ENCODE measurements at places on chromosomes 4 and X.

DNA sequence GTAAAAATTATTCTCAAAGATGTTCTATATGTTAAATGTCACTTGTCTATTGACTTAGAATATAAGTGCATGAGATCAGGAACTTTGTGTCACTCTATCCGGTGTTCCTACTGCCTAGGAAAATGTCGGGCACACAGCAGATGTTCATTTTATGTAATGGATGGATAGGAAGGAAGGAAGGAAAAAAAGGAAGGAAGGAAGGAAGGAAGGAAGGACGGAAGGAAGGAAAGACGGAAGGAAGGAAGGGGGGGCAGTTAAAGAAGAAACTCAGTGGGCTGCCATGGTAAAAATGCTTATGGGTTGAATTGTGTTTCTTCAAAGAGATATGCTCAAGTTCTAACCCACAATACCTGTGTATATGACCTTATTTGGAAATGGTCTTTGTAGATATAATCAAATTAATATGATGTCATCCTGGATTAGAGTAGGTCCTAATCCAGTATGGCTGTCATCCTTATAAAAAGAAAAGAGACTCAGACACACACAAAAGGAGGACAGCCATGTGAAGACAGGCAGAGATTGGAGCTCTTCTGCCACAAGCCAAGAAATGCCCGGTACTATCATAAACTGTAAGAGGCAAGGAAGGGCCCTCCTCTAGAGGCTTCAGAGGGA, 86.3 kb downstream of the COL25A1 start:
- H3K4me3 ChIP-seq = no peak overlapping the region
- no peak for DNase-seq
- H3K4me1 ChIP-seq = no peaks in the 10 kb centered on the region
- H3K27ac ChIP-seq = no peak overlapping the region

DNA sequence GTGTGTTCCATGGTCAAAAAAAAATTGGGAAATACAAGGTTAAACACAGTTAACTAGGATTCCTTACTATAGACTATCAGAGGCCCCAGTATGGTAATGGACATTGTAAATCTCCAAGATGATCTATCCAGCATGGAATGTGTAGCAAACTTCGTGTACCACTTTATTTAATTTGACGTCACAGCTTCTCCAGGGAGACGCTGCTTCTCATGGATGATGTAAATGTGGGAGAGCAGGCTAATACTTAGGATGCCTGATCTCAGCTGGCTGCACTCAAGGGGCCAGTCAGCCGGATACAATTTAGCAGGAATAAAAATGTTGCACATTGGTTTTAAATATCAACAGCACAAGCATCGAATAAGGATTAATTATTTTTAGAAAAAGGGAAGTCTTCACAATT, 111.7 kb upstream of the HPF1 start:
- no peaks in the 10 kb centered on the region for H3K4me1 ChIP-seq
- DNase-seq = no peak
- no peak overlapping the region for H3K4me3 ChIP-seq
- H3K27ac ChIP-seq = no peak overlapping the region
- peaks cover 5% of the 10 kb centered on the region for H3K27me3 ChIP-seq

DNA sequence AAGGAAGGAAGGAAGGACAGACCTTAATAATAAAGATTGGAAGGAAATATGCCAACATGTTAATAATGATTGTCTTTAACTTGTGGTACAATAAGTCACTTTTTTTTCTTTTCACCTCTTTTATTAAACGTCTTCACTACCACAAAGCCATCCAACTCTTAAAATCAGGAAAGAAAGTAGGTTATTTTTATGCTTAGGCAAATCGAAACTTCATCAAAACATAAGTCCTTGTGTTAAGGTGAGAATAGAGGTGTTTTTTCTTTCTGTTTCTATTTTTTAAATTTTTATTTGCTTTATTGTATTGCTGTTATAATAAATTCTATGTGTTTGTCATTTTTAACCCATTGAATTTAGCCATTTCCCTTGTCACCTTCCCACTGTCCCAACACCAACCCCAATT, 26.5 kb downstream of the BLOC1S4 start:
- H3K27ac ChIP-seq = no peak overlapping the region
- peaks cover 12% of the 10 kb centered on the region for H3K4me1 ChIP-seq
- H3K36me3 ChIP-seq = no peaks in the 10 kb centered on the region

DNA sequence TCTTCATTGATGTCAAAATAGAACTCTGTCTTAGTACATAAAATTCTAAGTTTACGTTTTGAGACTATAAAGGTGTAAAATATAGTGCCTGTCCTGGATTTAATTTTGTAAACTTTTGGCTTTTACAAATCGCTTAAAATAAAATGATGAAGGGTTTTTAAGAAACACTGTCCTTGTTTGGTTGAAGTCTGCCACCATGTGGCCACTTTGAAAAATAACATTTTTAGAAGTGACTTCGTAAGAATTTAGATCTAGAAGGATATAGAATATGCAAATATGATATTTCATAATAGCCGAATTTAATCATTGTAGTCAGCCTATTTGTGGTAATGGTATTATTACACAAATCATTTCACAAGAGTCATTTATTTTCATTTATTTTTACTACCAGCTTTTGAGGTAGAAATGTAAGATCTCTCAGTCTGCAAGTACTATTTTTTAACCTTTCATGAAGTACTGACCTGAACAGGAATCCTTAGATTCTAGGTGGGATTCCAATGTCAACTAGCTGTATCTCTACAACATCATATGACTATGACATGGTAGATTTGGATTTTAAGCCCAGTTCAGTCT, 31.0 kb upstream of the FAT4 start:
- no peak for DNase-seq
- H3K4me3 ChIP-seq = no peak overlapping the region
- H3K4me1 ChIP-seq = no peaks in the 10 kb centered on the region
- H3K27ac ChIP-seq = no peak overlapping the region

- H3K36me3 ChIP-seq = no peaks in the 10 kb centered on the region
- DNase-seq = no peak
- no peaks in the 10 kb centered on the region for H3K27me3 ChIP-seq
- no peak overlapping the region for H3K4me3 ChIP-seq
- no peaks in the 10 kb centered on the region for H3K4me1 ChIP-seq
Observed at GRCh38 chr4:15504041-15504440, 34.4 kb downstream of the CC2D2A start.

DNA sequence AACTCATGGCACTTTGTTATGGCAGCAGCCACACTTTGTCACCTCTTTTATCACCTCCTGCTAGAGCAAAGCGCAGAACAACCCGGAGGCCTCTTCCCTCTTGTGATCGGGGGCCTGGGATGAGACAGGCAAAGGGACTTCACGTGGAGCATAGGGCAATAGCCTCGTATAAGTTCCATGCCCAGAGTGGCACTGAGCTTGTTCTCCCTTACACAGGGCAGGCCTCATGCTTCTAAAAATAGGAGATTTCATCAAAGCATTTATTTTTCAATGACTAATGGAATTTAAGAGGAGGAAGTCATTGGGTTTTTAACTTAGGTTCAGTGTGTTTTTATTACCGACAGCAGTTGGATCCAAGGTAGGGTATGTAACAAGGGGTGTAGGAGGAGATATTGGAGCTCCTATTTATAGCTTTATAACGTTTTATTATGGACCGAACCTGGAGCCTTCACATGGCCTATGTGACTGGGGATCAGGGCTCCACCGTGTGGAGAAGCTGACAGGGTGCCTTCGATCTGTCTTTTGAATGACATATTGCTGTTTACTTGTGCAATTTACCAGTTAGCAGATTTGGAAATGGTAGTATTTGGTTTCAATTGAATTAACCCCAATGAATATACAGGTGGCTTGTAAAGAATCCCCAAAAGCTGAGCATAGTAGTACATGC, 93.8 kb downstream of the SLC2A9 start:
- no peaks in the 10 kb centered on the region for H3K36me3 ChIP-seq
- H3K4me3 ChIP-seq = no peak overlapping the region

DNA sequence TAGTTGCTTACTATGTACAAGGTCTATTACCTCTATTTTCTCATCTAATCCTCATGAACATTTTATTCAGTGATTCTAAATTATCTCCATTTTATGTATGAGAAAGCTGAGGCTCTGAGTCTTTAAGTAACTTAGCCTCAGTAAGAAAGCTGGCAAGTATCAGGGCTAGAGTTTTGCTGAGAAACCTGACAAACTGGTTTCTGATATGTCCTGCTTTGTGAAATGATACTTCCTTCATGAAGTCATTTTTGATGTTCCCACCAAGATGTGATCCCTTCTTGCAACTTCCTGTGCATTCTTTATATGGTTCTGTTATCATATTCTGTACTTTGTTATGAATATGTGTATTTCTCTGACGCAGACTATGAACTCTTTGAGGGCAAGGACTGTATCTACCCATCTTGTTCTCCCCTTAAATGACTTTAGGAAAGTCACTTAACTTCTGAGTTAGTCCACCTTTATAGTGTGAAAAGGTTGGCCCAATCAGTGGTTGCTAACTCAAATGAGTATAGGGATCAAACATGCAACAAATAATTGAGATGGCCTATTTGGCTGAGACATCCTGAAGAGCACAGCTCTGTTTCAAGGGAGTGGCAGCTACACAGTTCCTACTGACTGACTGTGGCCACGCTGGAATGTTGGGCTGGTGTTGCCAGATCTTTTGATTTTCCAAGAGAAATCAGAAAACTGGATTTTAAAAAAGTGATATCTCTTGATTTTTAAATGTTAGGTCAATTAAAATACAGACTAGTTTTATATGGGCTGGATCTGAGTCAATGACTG, 127.9 kb upstream of the AMOT start:
- H3K27ac ChIP-seq = no peak overlapping the region
- no peaks in the 10 kb centered on the region for H3K4me1 ChIP-seq
- H3K36me3 ChIP-seq = no peaks in the 10 kb centered on the region
- no peak overlapping the region for H3K4me3 ChIP-seq

GRCh38 chrX:149010013-149010852, 494.9 kb downstream of the IDS start:
- no peaks in the 10 kb centered on the region for H3K36me3 ChIP-seq
- DNase-seq = no peak
- no peak overlapping the region for H3K4me3 ChIP-seq
- H3K27me3 ChIP-seq = no peaks in the 10 kb centered on the region

Measured in activated CD4-positive, alpha-beta memory T cell treated with anti-CD3 and anti-CD28 coated beads, Interleukin-2, amount 10 ng/mL, durations not matched to agents 7 days and 5 days (primary cell).